ENCODE measurements at places on chromosomes 3 and 15. TPM values are rescaled to one million over a fixed set of nuclear protein-coding genes. Genes with fewer than 3 reads are reported as not detected.
A peak's percentile ranks its signal among the peaks of the same experiment; 100 is the strongest.

DNA sequence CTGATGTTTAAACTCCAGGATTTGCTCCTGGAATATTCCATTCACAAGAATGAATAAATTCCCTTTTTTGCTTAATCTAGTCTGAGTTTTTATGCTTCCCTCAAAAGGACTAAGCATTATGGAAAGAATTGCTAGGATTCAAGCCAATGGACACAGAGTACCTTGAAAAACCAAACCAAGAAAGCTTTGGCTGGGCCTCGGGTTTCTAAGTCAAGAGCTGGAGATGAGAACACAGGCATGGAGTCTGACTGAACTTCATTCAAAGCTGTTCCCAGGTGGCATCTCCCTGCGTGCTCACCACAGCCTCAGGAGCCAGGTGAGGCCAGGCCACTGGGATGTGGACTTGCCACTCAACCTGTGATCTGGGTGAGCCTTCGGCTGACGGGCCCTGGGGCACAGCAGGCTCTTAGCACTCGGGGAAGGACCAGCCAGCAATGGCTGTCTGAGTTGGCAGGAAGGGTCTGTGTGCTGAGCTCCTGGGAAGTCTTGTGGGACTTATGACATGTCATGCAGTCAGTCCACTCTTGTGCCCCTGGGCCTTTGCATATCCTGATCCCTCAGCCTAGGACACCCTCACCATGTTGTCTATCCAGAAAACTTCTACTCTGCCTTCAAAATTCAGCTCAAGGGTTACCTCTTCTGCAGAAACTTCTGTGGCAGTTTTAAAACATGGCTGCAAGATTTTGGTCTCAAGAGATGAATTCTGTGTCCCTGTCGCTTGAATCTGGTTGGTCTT lies 21.8 kb downstream of the CRABP1 start:
- DNase-seq: no peak

DNA sequence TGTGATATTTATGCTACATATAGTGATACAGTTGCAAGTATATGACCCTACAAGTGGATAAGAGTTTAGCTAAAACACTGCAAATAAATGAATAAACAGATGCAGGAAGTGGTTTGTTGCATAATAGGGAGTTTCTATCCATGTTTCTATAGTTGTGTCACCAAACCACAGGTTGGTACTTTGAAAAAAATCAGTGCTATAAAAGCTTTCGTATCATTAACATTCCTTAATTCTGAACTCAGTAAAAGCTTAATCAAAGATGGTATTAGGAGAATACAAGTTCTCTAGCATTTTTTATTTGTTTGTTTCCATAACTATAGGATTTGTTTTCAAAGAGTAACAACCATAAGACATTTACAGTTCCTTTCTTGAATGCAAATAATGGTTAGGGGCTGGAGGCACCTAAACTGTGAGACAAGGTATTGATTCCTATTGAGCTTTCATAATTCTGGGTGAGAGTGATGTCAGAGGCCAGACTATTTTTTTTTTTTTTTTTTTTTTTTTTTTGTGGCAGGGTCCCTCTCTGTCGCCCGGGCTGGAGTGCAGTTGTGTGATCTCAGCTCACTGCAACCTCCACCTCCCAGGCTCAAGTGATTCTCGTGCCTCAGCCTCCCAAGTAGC lies 29.6 kb downstream of the CPOX start:
- no peak for DNase-seq

DNA sequence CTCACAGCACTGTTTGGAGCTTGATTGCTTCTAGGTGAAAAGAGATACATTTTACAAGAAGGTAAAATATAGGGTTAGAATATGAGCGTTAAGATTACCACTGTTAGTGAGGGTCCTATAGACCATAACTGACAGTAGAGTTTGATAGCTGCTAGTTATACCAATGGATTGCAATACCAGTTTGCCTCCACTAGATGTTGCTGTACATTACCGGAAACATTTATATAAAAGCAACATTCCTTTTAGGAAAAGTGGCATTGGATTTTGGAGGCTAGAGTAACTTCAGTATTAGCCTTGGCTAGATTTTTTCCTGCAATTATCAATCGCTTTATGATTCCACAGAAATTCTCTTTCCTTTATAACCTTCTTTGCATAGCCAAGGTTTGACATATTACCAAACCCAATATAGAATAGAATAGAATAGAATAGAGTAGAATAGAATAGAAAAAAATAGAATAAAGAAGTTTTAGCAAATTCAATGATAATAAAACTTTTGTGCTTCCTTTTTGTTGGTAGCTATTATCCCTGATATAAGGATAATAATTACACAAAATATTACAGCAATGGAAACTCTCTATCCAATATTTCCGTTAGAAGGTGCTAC lies 1093.6 kb upstream of the ALCAM start:
- no peak for DNase-seq

- DNase-seq: no peak
These were observed 51.8 kb upstream of the NEDD4 start for GRCh38 chr15:56045068-56045748.

The STAG1 gene
- 34.1 TPM for total RNA-seq

The FMN1 gene
- 0.15 TPM for total RNA-seq

The TP53BP1 gene
- 28.1 TPM for total RNA-seq

- DNase-seq: peak; percentile 75
These were observed 32.2 kb upstream of the BCL6 start for GRCh38 chr3:187777331-187777941.

DNA sequence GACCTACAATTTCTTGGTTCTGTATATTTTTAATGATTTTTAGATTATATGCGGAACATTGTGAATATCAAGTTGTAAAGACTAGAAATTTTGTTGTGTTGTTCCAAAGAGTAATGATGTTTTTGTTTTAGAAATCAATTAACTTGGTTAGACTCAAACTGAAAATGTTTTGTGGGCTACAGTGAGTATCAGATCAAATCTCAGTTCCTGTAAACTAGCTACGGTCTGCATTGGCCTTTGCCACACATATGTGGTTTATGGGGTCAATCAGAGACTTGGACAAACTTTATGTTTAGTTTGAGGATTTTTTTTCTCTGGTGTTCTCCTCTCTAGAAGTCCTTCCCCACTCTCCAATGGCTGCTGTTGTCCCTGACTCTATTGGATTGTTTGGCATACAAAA lies 308.0 kb upstream of the THRB start:
- no peak for DNase-seq

DNA sequence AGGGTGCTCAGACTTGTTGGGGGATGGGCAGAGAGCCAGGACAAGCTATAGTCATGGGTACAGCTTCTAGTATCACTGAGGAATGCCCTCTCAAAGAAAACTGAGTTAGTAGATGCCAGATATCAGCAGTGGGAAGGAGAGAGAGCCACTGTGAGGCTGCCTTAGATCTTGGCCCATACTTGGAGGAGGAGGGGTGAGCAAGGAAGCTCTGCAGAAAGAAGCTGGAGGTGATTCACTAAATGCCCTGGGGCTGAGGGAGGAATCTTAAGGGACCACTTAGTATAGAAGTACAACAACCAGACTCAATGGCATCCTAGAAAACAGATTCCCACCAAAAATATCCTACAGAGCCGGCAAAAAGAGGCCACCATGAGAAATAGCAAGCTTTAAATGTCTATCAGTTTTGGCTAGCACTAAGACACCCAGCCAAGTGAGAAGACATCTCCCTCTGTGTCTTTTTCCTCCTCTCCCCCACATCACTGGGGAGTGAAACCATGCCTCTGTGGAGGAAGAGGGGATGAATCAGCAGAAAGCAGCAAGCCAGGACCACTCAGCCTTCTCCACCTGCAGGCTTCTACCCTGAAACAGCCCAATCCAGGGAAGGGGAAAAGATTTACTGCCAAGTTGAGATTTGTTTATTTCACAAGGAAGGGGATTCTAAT lies 282.5 kb upstream of the STT3B start:
- DNase-seq: no peak

The CCDC39 gene
- not detected for total RNA-seq

- DNase-seq: no peak
These were observed 215.0 kb downstream of the MECOM start for GRCh38 chr3:169448501-169448900.

GRCh38 chr3:115709931-115710330 lies 86.6 kb downstream of the GAP43 start:
- DNase-seq: no peak

The COLQ gene
- total RNA-seq: 5.2 TPM

The PDZRN3 gene
- not detected for total RNA-seq

GRCh38 chr15:89039142-89039541 lies 49.1 kb upstream of the ABHD2 start:
- DNase-seq: no peak

DNA sequence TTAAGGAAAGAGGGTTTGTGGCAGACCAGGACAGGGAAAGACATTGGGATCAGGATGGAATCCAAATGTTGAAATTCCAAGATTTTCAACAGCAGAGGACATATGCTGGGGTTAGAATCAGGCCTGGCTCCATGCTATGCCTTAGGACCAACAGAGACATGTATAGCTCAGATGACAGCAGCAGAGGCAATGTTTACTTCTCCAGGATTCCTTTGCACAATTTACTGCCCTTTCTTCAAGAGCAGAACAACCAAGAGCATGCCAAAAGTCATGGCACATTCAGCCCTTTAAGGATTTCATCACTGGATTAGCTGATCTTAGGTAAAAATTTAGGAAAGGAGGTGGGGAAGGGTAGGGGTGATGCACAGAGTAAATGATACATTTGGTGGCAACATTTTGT lies 69.6 kb upstream of the GSK3B start:
- DNase-seq: no peak

- DNase-seq: no peak
These were observed 18.5 kb downstream of the CPNE4 start for GRCh38 chr3:132016061-132017041.

The TGM4 gene
- total RNA-seq: not detected

DNA sequence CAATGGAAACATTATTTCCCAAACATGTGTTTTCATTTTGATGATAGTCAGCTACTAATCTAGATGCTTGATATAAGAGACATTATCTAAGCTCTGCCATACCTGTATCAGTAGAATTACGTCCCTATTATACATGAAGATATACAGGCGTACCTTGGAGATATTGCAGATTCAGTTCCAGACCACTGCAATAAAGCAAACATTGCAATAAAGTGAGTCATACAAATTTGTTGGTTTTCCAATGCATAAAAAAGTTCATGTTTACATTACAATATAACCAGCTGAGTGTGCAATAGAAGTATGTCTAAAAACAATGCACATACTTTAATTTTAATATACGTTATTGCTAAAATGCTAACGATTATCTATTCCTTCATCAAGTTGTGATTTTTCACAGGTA lies 236.0 kb upstream of the ZNF717 start:
- DNase-seq: no peak

The ACTC1 gene
- not detected for total RNA-seq

DNA sequence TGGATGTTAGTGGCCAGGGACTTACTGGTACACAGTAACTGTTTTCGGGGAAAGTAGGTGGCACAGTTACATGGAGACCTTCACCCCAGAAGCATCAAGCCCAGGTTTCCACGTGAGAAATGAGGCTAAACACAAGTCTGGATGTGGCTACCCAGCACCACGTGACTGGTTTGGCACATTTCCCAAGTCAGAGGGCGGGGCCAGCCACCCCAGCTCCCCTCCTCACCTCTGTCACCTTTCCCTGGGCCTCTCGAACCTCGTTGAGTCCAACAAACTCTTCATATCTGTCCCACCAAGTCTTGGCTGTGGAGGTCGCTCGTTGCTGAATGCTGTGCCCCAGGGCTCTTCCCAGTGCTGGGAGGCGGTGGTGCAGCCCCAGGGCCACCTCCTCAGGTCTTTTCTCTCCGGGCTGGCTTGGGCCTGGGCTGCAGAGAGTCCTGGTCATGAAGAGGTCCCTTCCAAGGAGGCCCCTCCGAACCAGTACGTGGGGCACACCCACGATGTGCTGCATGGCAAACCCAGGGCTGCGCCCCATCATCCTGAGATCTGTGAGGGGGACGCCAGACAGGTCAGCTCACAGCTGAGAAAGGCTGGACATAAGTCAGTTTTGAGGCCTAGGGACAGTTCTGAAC lies 4.8 kb upstream of the PLXNB1 start:
- DNase-seq: no peak

DNA sequence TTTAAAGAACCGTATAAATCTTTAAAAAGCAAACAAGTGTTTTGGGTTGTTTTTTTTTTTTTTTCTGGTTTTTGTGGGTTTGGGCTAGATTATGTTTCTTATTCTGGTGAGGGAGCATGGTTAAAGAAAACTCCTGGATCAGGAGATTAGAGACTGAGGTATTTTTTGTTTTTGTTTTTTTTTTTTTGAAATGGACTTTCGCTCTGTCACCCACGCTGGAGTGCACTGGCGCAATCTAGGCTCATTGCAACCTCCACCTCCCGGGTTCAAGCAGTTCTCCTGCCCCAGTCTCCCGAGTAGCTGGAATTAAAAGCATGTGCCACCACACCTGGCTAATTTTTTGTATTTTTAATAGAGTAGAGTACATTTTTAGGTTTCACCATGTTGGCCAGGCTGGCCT lies 95.2 kb downstream of the SLMAP start:
- no peak for DNase-seq

GRCh38 chr3:129582799-129583198 lies 23.7 kb downstream of the PLXND1 start:
- no peak for DNase-seq

Data from activated CD4-positive, alpha-beta memory T cell treated with anti-CD3 and anti-CD28 coated beads, Interleukin-2, amount 10 ng/mL, durations not matched to agents 7 days and 5 days (primary cell).